Activated CD8-positive, alpha-beta memory T cell treated with anti-CD3 and anti-CD28 coated beads, Interleukin-2, amount 50 U/mL, for 4 hours (primary cell): ENCODE measurements at places on chromosomes 5 and 9.

- DNase-seq = no peak
These were observed 457.7 kb upstream of the CHD1 start for GRCh38 chr5:99386406-99387077.

DNA sequence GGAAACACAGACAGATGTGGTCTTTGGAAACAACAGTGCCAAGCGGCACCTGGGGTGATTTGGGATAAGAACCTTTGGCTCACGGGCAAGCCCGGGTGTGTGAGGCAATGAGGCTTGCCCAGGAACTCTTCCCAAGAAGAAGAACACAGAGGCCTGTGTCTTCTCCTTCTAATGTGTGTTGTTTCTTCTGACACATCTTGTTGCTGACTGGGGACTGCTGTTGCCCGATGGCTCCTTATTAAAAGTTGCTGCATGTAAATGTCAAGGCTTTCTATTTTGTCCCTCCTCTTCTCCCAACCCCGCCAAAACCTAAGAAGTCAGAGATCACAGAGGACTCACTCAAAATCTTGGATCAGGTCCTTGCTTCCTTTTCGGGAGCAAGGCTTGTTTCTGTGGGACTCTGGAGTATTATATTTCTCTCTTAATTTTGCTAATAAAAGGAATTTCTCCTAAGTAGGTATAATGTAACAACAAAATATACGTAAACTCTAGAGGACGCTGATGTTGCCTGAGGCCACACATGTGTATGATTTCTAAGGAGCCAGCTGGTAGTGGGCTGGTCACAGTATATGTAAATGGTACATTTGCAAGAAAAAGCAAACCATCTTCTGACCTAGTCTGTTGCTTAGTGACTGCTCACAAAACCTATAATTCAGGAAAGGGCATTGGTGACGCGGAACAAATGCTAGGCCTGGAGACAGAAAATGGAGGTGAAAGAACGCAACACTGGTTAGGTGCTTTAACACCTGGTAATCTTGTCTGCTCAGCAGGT is 232.5 kb downstream of the GADD45G start:
- DNase-seq = no peak

GRCh38 chr5:7706256-7706655 is 144.7 kb downstream of the CFAP90 start:
- DNase-seq = no peak

GRCh38 chr9:129834489-129835127 is 467 bp downstream of the C9orf78 start:
- DNase-seq = peak; percentile 48

DNA sequence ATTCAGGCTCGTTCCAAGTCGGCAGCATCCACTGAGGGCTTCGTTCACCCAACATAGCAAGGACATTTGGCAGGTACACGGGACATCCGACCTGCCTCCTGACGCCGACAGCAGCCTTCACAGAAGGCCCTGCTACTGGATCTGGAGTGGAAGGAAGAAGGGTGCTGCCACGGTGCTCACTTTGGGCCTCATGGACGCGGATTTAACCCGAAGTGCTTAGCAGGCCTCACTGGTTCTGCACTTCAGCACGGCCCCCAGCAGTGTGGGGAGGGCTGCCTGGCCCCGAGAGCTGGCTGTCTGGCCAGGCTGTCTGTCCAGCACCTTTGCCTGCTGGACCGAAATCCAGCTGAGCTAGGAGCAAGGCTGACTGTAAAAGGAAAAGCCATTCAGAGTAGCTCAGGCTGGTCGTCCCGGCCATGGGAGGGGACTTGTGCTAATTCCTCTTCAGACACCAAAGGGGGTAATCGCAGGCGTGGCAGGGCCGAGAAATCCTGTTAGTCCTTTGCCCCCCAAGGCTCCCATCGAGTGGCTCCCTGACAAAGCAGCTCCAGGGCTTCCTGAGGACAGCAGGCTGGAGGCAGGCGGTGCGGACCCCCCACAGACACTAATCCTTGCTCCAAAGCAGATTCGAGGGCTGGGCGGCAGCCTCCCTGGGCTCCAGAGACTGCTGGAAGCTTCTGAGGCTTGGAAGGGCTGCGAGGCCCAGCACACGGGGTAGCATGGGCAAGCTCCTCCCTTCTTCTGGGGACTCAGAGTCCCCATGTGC is 11.1 kb upstream of the RXRA start:
- DNase-seq = no peak

GRCh38 chr9:130531670-130532069 is 47.7 kb upstream of the FUBP3 start:
- no peak for DNase-seq

GRCh38 chr5:39605588-39606575 is 181.1 kb upstream of the DAB2 start:
- no peak for DNase-seq

- DNase-seq = no peak
These were observed 47.8 kb upstream of the CD180 start for GRCh38 chr5:67244345-67244793.

DNA sequence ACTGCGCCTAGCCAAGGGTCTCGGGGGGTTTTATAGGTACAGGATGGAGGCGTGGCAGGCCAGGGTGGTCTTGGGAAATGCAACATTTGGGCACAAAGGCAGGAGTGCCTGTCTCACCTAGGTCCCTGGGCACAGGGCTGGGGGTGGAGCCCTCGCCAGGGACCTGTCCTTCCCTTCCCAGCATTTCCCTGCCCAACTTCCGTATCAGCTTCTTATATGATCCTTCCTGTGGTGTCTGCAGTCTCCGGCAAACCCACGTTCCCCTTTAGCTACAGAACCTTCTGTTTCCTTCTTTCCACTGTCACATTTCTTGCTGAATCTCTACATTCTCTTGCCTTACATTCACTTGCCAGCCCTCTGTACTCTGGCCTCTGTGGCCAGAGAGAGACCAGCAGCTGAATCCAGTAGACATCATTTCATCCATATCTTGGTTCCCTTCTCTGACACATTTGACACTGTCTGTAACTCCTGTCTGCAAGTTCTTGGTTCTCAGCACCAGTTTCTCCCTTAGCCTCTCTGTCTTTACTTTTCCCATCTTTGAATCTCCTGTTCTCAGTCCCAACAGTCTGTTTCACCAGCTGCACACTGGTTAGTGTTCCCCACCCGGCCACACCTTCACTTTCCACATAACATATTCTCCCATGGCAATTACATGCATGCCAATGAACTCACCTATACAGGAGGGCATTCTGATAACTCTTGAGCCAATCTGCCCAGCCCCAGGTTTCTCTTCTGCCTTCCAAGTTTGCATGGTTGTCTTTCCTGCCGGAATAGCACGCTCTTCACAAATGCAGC is 134.7 kb upstream of the ZNF608 start:
- no peak for DNase-seq

GRCh38 chr9:136407911-136408310 is 2.5 kb downstream of the ENTR1 start:
- DNase-seq = no peak

- no peak for DNase-seq
These were observed 1149.0 kb downstream of the EFNA5 start for GRCh38 chr5:106521701-106522100.

DNA sequence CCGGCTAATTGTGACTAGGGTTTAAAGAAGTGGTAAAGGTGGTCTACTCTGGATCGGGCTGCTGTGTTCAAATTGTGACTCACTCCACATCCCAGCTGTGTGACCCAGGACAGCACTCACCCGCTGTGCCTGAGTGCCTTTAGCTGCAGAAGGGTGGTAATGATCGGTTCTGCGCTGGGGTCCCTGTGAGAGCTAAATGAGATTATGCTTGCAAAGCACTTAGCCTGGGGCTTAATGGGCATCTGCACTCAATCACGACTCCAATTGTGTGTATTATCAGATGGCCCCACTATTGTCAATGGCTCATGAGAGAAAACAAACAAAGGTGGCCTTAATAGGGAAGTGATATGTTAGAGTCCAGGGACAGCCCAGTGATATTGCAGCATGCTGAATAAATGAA is 25.1 kb upstream of the TBC1D2 start:
- no peak for DNase-seq

DNA sequence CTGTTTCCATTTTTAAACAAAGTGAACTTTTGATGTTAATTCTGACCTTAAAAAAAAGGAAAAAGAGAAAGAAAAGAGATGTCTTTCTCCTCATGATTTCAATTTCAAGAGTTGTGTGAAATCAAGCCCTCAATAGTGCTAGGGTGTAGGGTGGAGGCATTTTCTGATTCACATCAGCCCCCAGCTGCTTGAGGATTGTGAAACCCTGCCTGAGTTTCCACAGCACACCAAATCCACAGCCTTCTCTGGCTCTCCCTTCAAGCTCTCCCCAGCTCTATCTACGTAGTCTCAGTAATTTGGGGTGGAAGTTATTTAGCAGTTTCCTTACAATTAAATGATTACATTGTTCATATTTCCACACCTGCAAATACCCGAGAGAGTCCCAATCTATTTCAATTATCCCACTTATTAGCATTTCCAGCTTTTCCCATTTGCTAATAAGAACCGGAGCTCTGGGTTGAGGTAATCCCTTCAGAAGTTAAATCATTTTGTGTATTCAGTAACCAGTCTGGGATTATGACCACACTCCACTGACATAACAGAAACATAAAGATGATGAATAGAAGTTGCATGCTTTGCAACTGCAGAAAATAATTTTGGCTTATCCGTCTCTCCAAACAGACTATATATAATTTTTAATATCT is 54.9 kb downstream of the MTX3 start:
- DNase-seq = no peak

- no peak for DNase-seq
These were observed at the start of gene ADAMTS12 for GRCh38 chr5:33891788-33892619. TSS of gene ADAMTS12 (minus strand) at chr5:33891990. CDS start at chr5:33891856, 134 bp downstream.

GRCh38 chr9:17018540-17019196 is 116.2 kb upstream of the CNTLN start:
- DNase-seq = no peak

DNA sequence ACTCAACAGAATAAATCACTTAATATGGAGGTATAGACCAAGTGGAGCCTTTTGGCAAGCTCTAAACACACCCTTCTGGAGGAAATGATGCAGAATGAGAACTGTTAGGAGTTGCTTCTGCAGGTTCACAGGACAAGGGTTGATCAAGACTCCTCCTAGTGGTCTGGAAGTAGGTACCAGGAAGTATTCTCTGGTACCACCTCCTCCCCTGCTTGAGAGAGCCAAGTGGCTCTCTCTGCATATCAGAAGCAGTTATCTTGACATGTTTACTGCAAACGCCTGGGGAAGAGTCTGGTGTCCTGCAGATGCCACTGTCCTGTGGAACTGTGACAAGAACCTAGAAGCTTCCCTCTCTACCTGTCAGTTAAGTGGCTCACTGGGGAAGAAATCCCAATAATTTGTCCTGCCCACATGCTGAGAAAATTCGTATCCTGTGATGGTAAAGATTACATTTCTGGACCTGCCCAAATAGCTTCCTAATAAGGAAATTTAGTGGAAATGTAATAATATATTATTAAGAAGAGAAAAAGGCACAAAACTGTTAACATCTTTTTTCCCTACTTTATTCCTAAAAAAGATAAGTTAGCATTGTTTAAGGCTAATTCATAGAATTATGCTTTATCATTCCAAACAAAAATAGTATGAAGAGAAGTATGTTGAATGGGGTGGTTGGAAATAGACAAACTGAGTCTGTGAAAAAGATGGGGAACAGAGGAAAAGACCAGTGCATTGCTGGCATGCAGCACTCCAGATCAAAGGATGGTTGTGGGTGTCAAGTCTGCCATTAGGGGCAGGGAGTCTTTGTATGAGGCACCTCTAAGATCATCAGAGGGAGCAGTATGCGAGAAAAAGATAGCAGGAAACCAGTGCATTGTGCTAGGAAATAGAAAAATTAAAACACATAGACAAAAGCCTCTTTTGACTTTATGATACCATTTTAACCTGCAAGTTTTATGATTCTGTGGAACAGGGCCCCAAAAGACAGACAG is 118.8 kb downstream of the CDC42SE2 start:
- peak; percentile 35 for DNase-seq

DNA sequence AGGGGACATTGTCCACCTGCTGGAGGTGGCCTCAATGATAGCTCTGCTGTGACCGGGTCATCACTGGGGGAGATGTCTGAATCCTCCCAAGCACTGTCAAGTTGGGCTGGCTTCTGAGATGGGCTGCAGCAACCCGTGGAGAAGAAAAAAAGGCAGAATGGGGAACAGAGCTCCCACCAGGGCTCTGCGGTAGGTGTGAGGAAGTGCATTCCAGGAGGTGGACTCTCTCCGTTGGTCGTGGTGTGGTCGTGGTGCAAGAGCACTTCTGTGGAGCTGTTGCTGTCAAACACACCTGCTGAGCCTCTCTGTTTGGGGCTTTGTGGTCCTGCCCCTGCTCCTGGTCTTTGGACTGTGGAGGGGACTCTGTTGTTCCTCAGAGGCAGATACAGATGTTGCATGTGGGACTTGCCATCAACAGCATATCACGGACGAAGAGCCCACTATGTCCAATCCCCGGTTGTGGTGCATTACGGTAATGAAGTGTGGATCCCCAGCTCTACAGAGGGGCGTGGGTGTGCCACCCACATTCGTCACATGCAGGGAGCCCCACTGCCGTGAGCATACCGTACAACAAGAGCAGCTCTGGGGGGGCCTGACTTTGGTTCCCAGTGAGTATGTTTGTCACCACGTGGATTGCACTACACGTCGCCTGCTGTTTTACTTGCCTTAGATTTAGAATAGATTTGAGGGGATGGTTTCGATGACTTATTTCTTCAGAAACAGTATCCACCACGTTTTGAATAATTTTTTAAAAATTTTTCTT is 36.0 kb upstream of the PITX1 start:
- no peak for DNase-seq

GRCh38 chr5:142221091-142221860 is 103.5 kb downstream of the SPRY4 start:
- DNase-seq = no peak

DNA sequence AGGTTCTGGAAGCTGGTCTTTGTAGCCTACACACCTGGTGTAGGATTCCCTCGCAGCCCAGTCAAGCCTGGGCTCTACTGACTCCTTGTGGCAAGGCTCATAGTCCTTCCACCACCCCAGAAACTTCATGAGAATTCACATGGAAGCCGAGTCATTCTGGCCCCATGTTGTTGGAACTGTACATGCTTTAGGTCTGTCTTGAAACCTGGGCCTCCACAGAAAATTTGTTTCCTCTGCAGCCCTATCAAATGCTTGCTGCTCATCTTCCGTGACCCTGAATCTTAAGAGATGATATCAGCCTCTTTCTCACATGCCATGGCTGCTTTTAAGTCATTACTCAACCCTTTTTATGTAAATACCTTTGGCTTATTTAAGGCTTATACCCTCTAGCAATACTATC is 113.4 kb upstream of the GRHPR start:
- no peak for DNase-seq

- DNase-seq = no peak
These were observed 3.9 kb downstream of the CEMIP2 start for GRCh38 chr9:71764463-71764862.
